ENCODE measurements at places on chromosomes 13 and 19. TPM values are rescaled to one million over a fixed set of nuclear protein-coding genes. Genes with fewer than 3 reads are reported as not detected.

The HRC gene
- total RNA-seq = 0.13 TPM

The HIPK4 gene
- total RNA-seq = 0.13 TPM

The NLRP7 gene
- total RNA-seq = not detected

GRCh38 chr13:78404846-78405360, 198.4 kb downstream of the POU4F1 start:
- no peak for DNase-seq

- DNase-seq = no peak
Measured at GRCh38 chr19:16244091-16244490, 46.4 kb downstream of the AP1M1 start.

GRCh38 chr13:80605716-80606115, 264.8 kb upstream of the SPRY2 start:
- DNase-seq = no peak

GRCh38 chr13:40083841-40084240, 428.4 kb downstream of the COG6 start:
- no peak for DNase-seq
